ENCODE measurements at places on chromosomes 2 and 18.

GRCh38 chr2:206328974-206329373, 54.5 kb downstream of the ZDBF2 start:
- no peak for DNase-seq

DNA sequence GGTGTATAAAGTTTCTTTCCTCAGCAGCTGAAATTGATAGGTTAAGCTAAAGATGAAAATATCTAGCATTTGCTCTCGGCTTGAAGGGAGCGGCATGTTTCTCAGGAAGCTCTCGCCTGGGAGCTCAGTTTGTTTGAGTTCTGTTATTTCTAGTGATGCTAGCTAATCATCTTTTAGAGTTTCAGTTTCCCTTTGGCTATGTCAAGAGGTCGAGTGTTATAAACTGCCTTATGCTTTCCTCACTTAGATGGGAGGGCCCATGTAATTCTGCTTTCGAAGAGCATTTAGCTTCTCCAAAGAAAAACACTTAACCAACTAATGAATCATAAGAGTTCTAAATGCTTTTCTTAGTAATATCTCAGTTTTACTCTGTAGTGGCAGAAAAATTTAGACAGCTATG, 33.6 kb downstream of the PLCL1 start:
- no peak for DNase-seq

- no peak for DNase-seq
Measured at GRCh38 chr18:55850904-55851303, 262.9 kb upstream of the TCF4 start.

DNA sequence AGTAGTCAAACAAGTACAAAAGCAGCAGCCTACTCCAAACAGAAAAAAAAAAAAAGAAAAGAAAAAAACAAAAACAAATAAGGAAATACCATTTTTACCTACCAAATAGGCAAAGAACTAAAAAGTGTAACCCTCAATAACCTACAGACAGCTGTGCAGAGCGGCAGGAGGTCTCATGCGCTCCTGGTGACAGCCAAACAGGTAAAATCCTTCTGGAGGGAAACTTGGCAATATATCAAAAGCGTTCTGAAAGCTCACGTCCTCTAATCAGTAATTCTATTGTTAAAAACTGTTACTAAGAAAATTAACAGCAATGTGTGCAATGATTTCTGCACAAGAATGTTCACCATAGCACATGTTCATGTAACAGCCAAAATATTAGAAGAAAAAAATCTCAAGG, 105.6 kb downstream of the AFF3 start:
- no peak for DNase-seq

GRCh38 chr2:218946621-218947020, 12.8 kb upstream of the CDK5R2 start:
- no peak for DNase-seq

DNA sequence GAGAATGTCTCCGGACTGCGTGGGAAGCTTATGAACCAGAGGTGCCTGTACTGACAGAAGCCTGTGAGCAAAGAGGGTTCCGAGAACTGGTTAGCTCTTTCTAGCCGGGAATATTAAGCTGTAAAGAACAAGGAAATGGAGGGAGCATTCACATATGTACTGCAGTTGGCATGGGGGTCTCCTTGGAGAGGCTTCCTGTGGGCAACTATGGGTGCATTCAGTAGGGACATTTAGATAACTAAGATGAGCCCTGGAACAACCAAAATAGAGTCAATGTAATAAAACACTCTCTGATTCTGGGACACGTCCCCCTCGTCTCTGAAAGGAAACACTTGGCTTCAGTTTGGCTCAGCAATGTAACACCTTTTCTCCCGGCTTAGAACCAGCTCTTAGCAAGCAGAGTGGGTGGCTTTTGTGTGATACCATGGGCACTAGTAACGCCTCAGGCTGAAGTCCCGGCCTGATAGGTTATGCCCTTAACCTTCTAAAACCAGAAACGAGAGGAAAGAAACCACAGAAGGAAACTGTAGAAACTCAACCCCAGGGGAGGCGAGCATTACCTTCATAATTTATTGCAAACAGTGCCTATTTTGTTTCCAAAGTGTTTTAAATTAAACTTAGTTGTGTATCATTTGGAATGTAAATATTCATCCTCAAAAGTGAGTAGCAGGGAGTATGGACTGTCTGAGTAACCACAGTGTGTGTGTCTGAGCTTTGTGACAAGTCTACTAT, 48.8 kb upstream of the LPIN2 start:
- DNase-seq: no peak

- DNase-seq: no peak
Measured at GRCh38 chr2:80894486-80894885, 589.9 kb upstream of the LRRTM1 start.

GRCh38 chr2:74067221-74067747, 80.4 kb downstream of the BOLA3 start:
- DNase-seq: no peak

- DNase-seq: peak; percentile 40
Measured at GRCh38 chr2:112137516-112138158, 548 bp upstream of the FBLN7 start.

DNA sequence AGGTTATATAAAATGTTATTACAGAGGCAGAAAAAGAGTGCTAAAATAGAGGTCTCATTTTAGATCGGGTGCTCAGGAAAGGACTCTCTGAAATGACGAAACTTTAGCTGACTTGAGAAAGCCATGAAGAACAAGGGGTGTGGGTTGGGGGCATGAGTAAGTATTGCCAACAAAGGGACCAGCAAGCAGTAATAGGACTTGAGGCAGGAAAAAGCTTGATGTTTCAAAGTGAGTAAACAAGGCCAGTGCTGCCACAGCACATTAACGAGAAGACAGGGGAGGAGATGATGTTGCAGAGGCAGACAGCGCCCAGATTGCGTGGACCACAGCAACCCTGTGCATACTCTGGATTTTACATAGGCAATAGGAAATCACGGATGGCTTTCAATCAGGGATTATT, 318.8 kb downstream of the ZEB2 start:
- DNase-seq: no peak

GRCh38 chr2:185278761-185279160, 459.8 kb upstream of the FSIP2 start:
- no peak for DNase-seq

DNA sequence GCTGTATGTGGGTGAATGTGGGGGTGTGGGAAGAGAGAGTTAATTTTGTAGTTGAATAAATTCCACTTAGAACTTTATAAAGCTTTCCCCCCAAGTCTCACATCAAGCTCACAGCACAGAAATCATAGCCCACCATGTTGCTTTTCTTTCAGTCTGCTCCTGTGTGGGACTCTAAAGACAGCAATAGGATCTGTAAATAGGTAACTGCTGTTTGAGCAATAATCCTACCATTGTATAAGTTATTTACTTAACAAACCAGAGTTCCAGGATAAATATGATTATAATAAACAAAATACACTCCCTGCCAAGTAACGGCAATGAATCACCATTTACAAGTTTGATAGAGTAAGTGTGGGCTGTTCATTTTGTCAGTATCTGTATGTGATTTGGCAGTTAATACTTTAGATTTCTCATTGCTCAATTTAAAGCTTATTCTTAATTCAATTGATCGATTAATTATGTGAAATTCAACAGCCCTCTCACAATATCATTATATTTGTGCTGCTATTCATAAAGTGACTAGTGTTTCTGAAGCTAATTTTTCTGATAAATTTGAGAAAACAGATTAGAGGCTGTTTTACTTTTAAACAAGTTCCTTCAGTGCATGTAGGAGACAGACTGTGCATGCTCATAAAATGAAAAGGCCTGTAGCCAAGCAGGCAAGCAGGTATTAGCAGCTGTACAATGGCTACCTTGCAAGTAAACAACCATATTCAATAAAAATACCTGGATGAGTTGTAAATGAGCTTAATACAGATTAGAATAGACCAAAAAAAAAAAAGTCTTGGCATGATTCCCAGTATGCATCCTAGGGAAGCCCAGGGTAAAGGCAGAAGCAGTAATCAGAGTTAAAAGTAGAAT, 142.7 kb downstream of the PDE11A start:
- no peak for DNase-seq

DNA sequence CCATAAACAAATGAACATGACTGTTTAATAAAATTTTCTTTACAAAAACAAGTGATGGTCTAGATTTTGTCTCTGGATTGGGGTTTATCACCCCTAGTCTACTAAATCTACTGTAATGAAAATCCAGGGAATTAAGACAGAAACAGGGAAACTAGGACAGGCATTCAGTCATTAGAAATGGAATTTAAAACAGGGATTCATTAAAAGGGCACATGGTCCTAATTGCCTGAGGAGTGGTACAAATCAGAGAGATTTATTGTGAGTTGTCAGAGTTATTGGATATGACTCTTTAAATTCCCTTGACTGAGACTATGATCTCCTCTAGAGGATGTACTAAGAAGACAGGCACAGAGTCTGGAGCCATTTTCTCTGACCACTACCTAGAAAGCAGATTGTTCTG, 670.9 kb upstream of the GCFC2 start:
- no peak for DNase-seq

DNA sequence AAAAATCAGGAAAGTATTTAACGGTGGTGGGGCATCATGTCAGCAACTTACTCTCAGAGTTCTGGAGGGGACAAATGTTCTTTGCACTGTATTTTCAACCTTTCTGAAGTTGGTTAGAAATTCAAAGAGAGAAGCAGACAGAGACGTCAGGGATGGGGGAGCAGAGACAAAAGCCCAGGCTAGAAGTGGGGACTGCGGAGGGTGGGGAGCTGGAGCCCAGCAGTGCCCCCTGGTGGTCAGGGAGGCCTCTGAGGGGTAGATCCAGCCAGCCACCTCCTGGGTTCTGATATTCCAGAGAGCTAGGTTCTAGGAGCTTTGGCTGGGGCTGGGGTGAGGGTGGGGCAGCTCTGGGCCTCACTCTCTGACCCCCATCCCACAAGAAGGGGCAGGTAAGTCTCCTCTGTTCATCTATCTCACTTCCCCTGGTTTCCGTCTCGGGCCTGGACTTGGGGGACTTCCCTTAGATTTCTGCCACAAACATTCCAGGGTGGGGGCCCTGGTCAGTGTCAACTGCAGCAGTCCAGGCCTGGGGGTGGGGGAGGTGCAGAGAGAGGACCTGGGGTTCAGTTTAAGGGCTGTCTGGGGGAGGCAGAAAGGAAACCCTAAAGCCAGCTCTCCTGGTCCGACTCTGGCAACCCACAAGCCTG, 8.9 kb downstream of the TNS1 start:
- peak; percentile 81 for DNase-seq

DNA sequence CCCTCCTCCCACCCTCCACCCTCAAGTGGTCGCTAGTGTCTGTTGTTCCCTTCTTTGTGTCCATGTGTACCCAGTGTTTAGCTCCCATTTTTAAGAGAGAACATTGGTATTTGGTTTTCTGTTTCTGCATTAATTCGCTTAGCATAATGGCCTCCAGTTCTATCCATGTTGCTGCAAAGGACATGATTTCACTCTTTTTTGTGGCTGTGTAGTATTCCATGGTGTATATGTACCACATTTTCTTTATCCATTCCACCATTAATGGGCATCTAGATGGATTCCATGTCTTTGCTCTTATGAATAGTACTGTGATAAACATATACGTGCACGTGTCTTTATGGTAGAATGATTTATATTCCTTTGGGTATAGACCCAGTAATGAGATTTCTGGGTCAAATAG, 42.9 kb downstream of the TSPYL6 start:
- no peak for DNase-seq

GRCh38 chr18:2880473-2880872, 33.7 kb downstream of the EMILIN2 start:
- DNase-seq: peak; percentile 18

DNA sequence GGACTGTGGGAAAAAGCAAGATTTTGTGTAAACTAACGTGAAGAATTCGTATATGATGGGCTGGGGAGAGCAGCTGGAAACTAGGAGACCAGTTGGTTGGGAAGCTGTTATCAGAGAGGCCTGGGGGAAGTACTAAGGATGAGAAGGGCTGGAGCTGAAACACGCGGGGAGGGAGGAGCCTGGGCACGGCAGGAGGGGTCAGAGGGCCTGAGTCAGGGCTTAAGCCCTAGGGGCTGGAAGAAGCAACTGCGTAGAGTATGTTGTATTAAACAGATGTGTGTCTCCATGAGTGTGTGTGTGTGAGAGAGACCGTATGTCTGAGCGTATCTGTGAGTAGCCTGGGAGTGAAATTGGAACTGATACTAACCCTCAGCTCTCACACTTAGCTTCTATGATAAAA, 8.4 kb downstream of the POMC start:
- no peak for DNase-seq

- DNase-seq: no peak
Measured at GRCh38 chr18:1413323-1413675, 508.6 kb downstream of the ADCYAP1 start.

- DNase-seq: no peak
Measured at GRCh38 chr2:78540255-78540654, 485.2 kb upstream of the REG3G start.

DNA sequence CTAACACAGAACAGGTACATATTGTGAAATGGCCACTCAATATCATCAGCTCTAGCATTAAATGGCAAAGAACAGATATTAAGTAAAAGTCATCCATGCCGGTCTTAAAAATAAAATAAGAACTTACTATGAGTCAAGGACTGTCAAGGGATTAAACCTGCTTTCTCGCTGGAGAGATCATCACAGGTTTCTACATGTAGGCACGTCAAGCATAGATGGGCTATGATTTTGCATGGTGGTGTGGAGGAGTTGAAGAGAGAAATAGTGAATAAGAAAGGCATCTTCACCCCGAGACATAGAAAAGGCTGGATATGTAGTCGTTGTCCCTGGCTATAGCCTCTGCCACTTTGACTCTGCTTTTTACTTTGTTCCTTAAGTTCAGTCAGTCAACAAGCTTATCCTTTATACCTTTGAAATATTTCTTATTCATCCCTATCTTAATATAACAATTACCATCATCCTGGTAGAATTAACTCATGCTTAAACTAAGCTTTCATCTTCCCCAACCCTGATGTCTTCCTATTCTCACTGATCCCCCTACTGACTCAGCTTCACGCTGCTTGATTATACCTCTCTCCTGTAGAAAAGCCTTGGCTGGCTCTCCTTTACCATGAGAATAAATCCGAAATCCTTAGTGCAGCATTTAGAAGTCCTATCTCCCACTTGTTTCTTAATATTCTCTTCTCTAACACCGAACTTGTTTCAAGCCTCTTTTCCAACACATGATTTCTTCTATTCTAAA, 42.5 kb downstream of the DSC3 start:
- no peak for DNase-seq

DNA sequence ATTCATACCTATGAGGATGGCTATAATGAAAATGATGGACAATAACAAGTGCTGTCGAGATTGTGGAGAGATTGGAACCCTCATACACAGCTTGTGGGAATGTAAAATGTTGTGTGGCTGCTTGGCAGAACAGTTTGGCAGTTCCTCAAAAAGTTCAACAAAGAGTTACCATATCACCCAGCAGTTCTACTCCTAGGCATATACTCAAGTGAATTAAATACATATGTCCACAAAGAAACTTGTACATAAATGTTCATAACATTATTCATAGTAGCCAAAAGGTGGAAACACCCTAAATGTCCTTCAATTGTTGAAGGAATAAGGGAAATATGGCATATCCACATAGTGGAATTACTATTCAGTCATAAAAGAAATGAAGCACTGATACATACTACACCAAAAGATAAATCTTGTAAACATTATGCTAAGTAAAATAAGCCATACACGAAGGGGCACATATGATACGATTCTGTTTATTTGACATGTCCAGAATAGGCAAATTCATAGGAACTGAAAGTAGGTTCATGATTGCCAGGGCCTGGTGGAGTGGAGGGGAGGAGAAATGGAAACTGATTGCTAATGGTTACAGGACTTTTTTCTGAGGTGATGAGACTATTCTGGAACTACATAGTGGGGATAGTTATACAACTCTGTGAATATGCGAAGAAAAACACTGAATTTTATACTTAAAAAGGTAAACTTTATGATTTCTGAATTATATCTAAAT, 92.1 kb downstream of the ADAM23 start:
- DNase-seq: no peak

- peak; percentile 39 for DNase-seq
Measured at GRCh38 chr2:160721089-160722040, 227.8 kb upstream of the RBMS1 start.

- DNase-seq: no peak
Measured at GRCh38 chr2:73998451-73998850, 13.7 kb downstream of the TET3 start.
